ENCODE measurements at places on chromosomes 4 and X. TPM values are rescaled to one million over a fixed set of nuclear protein-coding genes. Genes with fewer than 3 reads are reported as not detected.

Gene SPON2
- 0.20 TPM for total RNA-seq

Gene ZMYM3
- 13.9 TPM for total RNA-seq

Gene PRKG2
- 0.78 TPM for total RNA-seq

Gene STARD8
- total RNA-seq, result 1.9 TPM

Gene H2BW2
- total RNA-seq, result not detected

Gene HSPA4L
- 8.5 TPM for total RNA-seq

Gene TXK
- 0.07 TPM for total RNA-seq

Gene ARHGAP36
- total RNA-seq, result not detected

Gene MAGEE1
- 4.9 TPM for total RNA-seq

Gene NDNF
- total RNA-seq, result not detected

Gene F9
- total RNA-seq, result not detected

Gene AR
- 3.1 TPM for total RNA-seq

Gene CCDC149
- total RNA-seq, result 1.4 TPM

Gene MAGEC1
- not detected for total RNA-seq

Gene PABPC4L
- total RNA-seq, result 0.09 TPM

Gene SPANXA1
- total RNA-seq, result 0.18 TPM

Gene LPAR4
- total RNA-seq, result not detected

Gene SLC2A9
- total RNA-seq, result 0.19 TPM

Gene TEX13A
- total RNA-seq, result not detected

Gene NAA11
- total RNA-seq, result not detected

Gene SEL1L3
- total RNA-seq, result 23.6 TPM

Gene CLIC2
- total RNA-seq, result 0.12 TPM

Gene SPRY1
- 1.0 TPM for total RNA-seq

Gene KLHL13
- total RNA-seq, result 0.31 TPM

Gene PLXNB3
- 4.2 TPM for total RNA-seq

Gene P2RY8
- total RNA-seq, result 0.02 TPM

Gene SPACA5
- total RNA-seq, result not detected

Gene ABCG2
- total RNA-seq, result 18.3 TPM

Gene GPR50
- 0.17 TPM for total RNA-seq

Gene SH2D1A
- not detected for total RNA-seq

Gene TRPC5OS
- not detected for total RNA-seq

Gene ADGRG2
- 7.1 TPM for total RNA-seq

Gene TMEM192
- 7.4 TPM for total RNA-seq

Gene PGAM4
- total RNA-seq, result 0.43 TPM
